Stimulated activated memory B cell treated with anti-CD40 and anti-IgM and Interleukin-4, amounts not matched to agents 10 μg/mL and 1 μg/mL and 100 μg/mL, for 72 hours (primary cell): ENCODE measurements at places on chromosomes 3 and 15.

DNA sequence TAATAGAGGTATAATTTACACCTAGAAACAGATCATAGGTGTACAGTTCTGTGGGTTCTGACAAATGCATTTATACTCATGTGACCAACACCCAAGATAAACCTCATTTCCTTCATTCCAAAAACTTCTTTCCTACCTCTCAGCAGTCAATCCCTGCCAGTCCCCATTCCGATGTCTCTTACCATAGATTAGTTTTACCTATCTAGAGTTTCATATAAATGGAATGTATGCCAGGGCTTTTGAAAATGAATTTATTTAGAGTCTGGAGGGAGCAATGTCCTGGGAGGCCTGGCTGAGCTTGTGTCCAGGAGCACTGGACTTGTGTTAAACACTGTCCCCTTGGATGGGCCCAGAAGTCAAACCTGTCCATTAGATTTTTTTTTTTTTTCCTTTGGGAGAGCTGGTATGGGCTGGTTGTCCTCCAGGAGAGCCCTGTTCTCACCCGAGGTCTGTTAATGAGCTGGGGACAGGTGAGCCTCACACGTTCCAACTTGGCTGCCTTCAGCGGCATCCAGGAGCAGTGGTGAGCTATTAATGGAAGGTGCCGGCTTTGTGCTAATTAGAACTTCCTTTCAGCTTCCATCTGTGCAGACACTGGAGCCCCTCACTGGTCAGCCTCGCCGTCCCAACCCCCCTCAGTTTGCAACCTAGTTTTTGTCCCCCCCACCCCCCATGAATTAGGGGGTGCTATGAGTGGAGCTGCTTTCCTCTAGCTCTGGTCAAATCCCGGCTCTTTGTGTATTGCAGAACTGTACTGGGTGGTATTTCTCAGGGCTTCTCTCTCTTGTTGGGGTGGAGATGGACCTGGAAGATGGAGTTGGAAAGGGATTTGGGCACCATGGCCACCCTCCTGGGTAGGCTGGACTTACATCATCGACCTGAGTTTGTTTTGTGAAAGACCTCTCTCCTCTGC lies 40.7 kb upstream of the POLG start:
- ATAC-seq: no peak

- ATAC-seq: no peak
These were observed 314.0 kb downstream of the ERC2 start for GRCh38 chr3:56154297-56154696.

DNA sequence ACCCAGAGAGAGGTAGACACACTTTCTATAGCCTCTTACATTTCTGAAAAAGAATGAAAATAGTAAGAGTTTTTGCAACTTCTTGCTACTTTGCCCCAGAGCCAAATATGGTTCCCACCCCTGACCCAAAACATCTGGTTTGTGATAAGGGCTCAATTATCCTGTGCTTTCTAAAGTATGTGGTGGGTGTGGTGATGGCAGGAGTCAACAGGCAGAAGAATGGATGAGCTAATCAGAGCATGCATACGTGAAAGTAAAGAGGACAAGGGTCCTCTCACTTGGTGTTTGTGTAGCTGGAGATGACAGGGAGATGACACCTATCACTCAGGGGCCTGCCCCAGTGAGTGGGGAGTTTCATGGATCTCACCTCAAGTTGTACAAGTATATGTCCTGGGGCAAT lies 19.1 kb downstream of the KBTBD8 start:
- ATAC-seq: no peak

DNA sequence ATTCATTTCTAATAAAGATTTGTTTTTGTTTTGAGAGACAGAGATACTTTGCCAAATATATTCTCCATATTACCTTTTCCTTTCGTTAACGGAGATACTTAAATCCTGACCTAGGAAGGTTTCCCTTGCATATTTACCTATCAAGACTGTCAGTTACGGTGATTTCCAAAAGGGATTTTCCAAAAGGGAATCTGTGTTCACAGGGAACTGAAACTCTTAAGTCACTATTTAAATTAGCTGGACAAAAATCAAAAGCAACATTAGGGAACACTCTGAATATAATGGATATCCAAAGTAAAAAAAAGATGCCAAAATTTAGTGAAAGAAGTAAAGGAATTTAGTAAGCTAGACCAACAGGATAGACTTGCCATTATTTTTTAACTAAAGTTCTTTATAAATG lies 576 bp downstream of the LRRFIP2 start:
- no peak for ATAC-seq

DNA sequence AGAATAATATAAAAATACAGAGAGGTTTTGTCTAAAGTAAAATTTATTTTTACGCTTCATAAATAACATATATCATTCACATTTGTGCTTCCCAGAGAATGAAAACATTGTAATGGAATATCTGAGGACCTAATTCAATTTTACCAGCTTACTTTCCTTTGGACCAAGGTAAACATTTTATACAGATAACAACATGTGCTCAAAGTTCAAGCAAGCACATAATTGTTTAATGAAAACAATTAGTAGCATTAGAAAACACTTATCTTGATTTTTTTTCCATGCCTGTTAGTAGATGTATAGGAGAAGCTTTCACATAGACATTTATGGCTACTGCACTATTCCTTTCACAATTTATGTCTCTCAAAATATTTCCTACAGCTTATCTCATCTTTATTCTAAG lies 400.0 kb downstream of the ZIC1 start:
- ATAC-seq: no peak

DNA sequence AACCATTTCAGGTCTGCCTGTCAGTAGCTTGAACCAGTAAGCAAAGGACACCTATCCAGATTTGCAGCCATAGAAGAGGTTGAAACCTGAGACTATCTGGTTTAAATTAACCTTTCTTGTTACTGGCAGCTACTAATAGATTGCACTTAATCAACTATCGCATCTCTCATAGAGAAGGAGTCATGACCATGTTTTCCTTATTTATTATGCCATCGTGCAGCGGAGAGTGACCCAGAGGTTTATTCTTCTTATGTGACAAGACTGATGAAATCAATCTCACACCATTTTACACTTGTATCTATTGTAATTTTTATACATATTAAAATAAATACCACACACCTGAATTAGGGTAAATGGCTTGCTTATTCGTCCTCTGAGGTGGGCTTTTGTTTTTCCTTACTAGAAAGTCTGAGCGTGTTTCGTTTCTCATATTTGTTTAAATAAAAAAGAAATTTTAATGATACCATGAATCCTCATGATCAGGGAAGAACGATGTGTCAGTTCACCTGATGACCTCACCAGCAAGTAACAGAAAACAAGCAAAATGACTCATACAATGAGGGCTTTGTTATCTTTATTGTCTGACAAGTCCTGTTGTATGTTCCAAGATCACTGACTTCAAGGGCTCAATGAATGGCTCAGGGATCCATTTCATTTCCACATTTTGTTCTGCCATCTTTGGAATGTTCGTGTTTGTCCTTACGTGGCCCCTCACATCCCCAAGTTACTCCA lies 379.5 kb upstream of the DPH6 start:
- ATAC-seq: no peak

GRCh38 chr15:47534673-47535072 lies 182.6 kb upstream of the SEMA6D start:
- ATAC-seq: no peak

- no peak for ATAC-seq
These were observed 9.2 kb downstream of the CSRNP1 start for GRCh38 chr3:39144095-39144747.

- ATAC-seq: no peak
These were observed 1241.5 kb downstream of the ROBO2 start for GRCh38 chr3:78281381-78281780.

DNA sequence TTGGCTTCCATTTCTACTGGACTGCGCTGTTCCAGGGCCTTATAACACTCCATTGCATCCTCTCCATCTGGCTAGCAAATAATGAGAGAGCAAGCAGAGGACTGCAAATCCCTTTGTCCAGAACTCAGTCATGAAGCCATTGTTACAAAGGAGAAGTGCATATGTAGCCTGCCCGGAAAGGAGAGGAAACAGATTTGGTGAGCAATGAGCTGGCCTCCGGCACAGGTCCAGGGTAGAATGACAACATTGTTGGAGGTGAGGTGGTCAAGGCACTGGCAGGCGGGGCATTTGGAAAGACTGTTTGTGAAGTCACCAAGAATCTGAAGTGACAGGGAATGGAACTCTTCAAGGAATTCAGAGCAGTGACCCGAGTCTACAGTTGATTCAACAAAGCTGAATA lies 25.0 kb upstream of the ATP1B3 start:
- no peak for ATAC-seq

DNA sequence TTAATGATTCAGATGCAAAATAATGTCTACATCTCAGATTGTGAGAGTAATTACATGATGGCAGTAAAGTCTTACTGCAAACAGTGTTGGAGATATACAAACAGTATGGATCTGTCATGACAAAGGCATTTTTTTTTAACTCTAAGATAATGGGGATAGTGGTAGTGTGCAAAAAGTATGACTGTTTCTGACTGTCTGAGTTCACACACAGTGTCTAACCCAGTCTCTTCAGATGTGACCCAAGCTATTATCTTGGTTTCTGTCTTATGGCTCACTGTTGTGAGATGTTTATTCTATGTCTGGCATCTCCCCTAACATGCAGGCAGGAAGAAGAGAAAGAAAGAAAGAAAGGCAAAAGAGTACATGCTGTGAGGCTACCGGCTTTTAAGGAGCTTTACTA lies 17.0 kb downstream of the RPL39L start:
- no peak for ATAC-seq

DNA sequence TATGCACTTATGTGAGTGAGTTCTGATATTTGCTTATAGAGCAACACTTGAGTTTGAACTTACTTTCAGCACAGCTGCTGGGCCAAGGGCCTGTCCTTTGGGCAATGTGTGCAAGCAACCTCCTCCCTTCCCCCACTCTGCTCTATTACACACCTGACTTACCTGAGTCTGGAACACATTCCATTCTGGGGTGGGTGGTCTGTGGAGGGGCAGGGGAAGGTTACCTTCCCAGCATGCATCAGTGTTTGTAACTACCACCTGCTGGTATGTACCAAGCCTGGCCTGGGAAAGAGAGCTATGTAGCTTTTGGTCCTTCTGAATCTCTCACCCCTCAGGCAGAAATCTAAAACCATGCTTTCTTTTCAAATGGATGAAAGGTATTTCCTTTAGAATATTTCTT lies 103.0 kb downstream of the ISL2 start:
- ATAC-seq: no peak

- ATAC-seq: peak; percentile 54
These were observed 257.5 kb downstream of the ZNF621 start for GRCh38 chr3:40782111-40782721.

- ATAC-seq: peak; percentile 62
These were observed 7.1 kb downstream of the CPN2 start for GRCh38 chr3:194344012-194344411.

DNA sequence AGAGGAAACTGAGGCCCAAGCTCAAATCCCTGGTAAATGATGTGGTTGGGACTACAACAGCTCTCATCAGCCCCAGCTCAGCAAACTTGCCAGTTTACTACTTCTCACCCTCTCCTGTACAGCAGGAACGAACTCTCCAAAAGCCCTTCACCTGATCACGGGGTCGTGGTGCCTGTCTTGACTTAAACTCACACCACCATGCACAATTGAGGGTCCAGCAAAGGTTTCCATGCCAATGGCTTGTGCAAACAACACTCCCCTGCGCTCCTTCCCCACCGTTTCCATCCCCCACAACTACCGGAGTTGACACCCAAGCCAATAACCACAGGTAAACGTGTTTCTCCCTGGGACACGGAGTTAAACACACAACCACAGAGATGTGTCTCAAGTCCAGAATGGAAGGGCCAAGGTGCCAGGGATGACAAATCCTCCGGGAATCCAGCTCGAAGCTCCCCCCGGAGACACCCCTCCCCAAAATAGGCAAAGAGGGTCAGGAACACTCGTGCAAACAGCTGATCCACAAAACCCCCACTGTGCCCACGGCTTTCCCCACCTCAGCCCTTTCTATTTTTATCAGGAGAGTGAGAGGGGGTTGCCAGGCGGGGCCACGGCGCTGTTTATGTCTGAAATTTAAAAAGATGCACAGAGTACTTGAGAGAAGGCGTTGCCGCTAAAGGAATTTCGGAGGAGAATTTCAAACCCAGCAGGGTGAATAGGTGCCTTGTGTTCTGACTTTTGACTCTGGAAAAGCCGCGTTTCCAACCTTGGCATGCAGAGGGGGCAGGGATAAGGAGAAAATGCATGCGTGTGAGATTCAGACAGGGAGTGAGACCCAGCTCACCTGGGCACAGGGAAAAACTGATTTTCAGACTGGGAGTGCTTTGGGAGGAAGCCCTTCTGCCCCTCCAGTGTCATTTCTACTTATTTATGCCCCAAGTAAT lies 10.6 kb upstream of the ACAN start:
- ATAC-seq: no peak
